ENCODE measurements at places on chromosomes 5 and 9.
A peak's percentile ranks its signal among the peaks of the same experiment; 100 is the strongest.

DNA sequence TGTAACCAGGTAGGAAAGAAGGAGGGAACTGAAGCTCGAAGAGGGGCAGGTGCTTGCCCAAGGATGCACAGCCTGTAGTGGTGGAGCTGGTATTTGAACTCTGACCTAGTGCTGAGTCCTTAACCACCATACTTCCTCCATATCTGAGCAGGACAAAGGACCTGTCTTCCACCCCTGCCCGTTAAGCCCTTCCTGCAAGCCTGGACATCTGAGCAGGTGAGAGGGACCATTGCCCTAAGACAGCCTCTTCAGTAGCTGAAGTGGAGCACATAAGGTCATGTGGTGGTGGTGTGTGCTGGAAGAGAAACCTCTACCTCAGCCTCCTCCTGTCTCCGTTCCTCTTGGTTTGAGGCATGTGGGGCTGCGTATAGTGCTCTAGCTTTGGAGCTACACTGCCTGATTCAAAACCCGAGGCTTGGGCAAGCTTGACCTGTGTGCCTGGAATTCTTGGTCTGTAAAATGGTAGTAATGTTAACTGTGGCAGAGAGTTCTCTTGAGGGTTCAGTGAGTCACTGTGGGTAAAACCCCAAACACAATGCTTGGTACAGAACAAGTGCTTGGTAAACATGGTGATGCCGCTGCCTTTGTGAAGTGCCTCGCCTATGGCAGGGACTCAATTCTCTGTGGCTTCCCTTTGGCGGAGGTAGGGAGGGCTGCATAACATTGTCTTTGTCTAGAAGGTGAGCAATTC, 7.4 kb downstream of the GALNT10 start:
- DNase-seq, result no peak

- no peak for DNase-seq
Observed at GRCh38 chr9:34862043-34862442, 96.0 kb upstream of the PHF24 start.

DNA sequence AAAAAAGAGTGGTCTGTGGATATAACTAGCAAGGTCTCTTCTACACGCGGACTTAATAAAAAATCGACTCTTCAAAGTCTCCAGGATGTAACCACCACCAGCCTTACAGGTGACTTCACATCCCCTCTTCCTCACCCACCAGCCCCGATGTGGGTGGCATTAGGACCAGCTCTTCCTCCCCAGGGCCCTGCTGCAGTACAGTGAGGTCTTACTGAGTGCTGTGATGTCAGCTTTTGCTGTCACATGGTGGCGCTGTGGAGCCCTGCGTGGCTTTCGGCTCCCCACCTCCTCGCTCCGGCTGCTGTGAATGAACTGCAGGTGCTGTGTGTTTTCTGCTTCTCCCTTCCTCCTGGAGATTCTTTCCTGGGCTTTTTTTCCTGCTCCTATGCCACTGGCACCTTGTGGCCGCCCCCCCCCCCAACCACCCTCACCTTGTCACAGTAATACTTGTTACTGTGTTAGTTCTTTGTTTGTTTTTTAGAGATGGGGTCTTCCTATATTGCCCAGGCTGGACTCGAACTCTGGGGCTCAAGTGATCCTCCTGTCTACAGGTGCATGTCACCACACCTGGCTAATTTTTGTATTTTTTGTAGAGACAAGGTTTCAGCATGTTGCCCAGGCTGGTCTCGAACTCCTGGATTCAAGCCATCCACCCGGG, 15.8 kb upstream of the RAPGEF1 start:
- DNase-seq, result peak; percentile 79

DNA sequence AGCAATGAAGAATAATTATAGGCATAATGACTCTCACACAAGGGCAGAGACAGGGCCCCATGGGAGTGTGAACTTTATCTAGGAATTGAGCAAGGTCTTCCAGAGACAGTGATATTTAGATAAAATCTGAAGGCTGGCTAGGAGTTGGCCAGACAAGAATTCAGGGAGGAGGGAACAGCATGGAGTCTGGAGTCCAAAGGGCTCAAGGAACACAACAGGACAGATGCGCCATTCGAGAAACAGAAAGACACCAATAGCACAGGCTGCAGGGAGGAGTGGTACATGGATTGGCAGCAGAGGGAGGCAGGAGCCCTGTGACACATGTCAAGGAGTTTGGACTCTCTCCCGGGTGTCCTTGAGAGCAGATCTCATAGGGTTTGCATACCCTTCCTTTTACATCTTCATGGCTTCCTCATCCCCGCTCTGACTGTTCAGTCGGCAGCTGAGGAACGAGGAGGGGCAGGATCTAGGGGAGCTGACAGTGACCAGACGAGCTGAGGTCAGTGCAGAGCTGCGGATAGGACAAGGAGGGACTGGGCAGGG, 64.0 kb upstream of the XPA start:
- DNase-seq, result no peak

DNA sequence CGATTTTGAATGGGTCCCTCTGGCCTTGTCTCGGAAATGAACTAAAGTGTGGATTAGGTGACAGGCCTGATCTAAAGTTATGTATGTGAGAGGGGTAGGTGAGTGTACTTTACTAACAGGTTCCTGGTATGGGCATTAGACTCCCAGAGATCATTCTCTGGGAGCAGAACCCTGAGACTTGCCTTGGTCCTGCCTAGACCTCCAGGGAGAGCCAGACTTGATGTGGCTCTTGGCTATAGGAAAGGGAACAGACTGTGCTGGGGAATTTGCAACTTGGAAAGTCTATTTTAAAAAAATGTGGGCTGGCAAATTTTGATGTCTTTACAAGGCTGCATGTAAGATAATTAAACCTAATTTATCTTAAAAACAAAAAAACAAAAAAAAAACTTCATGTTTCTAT, 49.8 kb upstream of the NREP start:
- DNase-seq, result no peak

- DNase-seq, result no peak
Observed at GRCh38 chr5:168152660-168153059, 138.8 kb upstream of the WWC1 start.

DNA sequence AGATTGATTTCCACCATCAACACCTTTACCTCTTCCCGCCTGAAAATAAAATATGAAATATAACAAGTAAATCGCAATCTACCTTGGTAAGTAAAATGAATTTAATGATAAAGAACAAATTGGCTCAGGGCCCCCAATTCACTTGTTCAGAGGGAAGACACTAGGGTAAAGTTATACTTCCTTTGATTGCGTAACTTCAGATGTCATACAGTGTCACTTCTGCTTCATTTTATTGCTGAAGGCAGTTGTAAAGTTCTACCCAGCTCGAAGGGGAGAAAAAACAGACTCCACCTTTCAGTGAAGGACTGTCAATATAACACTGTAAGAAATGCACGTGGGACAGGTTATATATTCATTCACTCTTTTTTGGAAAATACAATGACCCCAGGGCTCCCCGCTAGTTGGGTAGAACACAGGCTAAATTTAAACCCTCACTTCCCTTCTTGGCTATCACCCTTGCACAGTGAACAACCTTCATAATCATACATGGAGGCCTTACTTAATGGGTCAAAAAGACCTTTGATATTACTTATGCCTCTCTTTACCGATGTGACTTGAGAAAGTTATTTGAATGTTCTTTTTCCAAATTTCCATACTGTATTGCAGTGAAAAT, 848.8 kb downstream of the MAT2B start:
- no peak for DNase-seq

DNA sequence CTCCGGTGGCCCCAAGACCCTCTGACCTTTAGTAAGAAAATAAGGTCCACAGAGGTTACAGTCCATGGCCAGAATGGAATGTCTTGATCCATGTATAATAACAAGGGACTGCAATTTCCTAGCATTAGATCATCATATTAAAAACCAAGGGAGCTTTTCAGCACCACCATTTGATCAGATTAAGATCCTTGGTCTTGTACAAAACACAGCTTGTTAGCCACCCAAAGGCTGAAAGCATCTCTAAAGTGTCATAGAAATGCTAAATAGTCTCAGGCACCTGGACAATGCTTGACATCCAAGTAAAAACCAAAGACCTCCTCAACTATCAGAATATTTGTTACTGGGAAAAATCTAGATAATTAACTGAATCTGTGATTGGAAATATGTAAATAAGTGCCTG, 50.3 kb upstream of the VPS13A start:
- DNase-seq, result no peak

- DNase-seq, result no peak
Observed at GRCh38 chr9:121369595-121370265, at the start of gene STOM. STOM (minus strand) TSS chr9:121370250; CDS start chr9:121370187, 63 bp downstream.

- no peak for DNase-seq
Observed at GRCh38 chr9:128232528-128233428, 29.6 kb downstream of the DNM1 start.

DNA sequence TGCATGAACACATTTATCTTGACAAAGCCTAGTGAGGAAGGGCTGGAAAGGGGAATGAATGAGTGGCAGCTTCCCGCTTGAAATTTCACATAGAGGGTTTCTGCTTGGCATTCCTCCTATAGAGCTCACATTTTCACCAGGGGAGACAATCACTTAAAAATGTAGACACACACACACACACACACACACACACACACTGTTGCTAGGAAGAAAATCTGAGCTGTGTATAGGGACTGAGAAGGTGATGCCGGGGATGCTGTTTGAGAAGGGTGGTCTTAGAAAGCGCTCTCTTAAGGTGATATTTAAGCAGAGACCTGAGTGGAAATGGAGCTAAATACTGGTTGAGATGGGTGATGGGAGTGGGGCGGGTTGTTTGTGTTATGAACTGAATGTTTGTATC, 70.4 kb downstream of the LRRC70 start:
- no peak for DNase-seq

GRCh38 chr9:98815391-98815951, 8.0 kb downstream of the GALNT12 start:
- DNase-seq, result no peak

GRCh38 chr5:158560170-158560569, 539.5 kb downstream of the EBF1 start:
- DNase-seq, result peak; percentile 54

DNA sequence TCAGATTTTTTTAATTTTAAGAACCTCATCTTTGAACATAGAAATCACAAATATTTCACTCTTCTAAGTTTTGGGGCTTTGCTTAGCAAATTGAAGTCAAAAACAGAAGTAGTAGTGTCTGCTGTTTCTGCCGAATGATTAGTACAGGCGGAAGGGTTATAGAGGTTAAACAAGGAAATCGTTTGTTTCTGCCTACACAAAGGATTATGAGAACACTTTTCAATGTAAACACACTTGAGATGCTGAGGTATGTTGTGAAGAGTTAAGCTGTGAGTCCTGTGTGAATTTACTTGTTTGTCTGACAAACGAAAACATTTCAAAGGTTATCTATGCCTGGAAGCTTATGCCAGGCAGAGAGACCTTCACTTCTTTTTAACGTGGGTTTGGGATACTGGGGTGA, 224.8 kb downstream of the CETN3 start:
- DNase-seq, result no peak

- DNase-seq, result no peak
Observed at GRCh38 chr5:146098047-146098446, 7.3 kb downstream of the PLAC8L1 start.

GRCh38 chr9:92706218-92706940, 36.4 kb upstream of the IPPK start:
- DNase-seq, result peak; percentile 63

GRCh38 chr5:59061377-59061776, 478.5 kb downstream of the RAB3C start:
- no peak for DNase-seq

DNA sequence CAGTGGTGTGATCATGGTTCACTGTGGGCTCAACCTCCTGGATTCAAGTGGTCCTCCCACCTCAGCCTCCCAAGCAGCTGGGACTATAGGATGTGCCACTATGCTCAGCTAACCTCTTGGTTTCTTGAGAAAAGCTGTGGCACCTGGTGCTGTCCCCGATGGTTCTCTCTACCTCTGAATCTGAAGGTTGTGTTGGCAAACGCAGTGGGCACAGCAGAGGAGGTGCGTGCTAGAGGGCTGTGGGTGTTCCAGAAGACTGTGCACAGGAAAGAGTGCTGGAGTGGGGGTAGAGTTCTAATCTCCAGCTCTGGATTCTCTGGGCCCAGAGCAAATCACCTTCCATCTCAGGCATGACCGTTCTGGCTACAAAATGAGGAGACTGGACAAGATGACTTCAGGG, 12.5 kb downstream of the RGS3 start:
- no peak for DNase-seq

DNA sequence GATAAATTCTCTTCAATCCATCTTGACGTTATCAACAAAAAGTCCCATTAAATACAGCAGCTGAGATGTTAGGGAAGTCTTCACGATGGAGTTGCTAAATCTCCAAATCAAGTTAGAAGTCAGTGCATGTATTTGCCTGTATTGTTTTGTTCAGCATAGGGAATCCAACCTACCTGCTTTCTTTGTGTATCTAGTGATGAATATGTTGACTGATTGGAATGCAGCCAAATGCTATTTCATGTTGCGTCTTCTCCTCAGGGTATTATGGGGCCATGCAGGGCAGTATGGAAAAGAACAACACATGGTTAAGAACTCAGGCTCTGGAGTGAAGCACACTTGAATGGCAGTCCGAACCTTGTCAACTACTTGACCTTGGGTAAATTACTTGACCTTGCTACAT, 529.5 kb upstream of the ZNF462 start:
- no peak for DNase-seq

GRCh38 chr9:110252509-110253139, 3.7 kb downstream of the TXN start:
- DNase-seq, result no peak

- no peak for DNase-seq
Observed at GRCh38 chr5:112684737-112685136, 52.9 kb upstream of the APC start.

GRCh38 chr5:172005708-172006320, 624 bp downstream of the FBXW11 start:
- DNase-seq, result peak; percentile 28

GRCh38 chr9:80867731-80868130, 821.6 kb downstream of the TLE1 start:
- DNase-seq, result no peak

GRCh38 chr9:80928697-80929096, 760.6 kb downstream of the TLE1 start:
- no peak for DNase-seq

- no peak for DNase-seq
Observed at GRCh38 chr9:22379272-22379671, 67.4 kb upstream of the DMRTA1 start.

DNA sequence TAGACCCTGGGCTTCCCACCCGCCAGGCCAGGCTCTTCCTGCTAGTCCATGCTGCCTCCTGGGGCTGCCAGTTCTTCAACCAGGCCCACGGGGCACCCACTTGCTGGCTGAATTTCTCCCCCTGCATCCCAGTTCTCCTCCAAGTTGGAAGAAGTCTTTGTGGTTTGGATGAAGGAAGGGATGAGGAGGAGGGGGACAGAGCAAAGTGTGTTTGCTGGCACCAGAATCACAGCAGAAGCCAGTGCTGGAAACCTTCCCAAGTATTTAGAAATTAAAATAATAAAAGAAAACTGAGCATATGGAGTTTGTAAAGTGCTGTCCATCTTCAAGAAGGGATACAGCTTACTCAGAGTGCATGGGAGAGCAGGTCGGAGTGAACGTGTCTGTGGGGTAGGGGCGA, 19.4 kb upstream of the UNC5A start:
- DNase-seq, result no peak

DNA sequence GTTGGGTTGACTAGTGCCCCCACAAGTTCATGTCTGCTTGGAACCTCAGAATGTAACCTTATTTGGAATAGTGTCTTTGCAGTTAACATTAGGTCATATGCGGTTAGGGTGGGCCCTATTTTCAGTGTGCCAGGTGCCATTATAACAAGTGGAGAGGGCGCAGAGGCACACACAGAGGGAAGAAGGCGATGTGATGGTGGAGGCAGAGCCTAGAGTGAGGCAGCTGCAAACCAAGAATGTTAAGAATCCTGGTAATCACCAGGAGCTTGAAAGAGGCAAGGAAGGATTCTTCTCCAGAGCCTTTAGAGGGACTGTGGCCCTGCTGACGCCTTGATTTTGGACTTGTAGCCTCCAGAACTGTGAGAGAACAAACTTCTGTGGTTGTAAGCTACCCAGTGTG, 10.9 kb downstream of the GPR107 start:
- DNase-seq, result no peak

Measured in GM13976 (cell line).